ENCODE measurements at places on chromosomes 5 and 9.

GRCh38 chr9:107336718-107337360, 53.8 kb downstream of the RAD23B start:
- no peak for DNase-seq

DNA sequence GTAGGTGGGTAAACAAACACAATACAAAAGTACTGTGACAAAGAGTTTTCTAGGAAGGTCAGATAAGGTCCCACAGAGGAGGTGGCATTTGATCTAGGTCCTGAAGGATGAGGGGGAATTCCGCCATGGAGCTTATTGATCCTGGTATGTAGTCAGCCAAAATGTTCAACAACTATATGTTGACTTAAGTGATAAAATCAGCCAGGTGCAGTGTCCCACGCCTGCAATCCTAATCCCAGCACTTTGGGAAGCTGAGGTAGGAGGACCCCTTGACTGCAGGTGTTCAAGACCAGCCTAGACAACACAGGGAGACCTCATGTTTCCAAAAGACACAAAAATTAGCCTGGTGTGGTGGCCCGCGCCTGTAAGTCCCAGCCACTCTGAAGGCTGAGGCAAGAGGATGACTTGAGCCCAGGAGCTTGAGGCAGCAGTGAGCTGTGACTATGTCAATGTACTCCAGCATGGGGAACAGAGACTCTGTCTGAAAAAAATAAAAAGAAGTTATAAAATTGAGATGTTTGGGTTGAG, 46.4 kb upstream of the PLIN2 start:
- DNase-seq: no peak

- no peak for DNase-seq
Observed at GRCh38 chr5:170896779-170897178, 35.0 kb downstream of the RANBP17 start.

DNA sequence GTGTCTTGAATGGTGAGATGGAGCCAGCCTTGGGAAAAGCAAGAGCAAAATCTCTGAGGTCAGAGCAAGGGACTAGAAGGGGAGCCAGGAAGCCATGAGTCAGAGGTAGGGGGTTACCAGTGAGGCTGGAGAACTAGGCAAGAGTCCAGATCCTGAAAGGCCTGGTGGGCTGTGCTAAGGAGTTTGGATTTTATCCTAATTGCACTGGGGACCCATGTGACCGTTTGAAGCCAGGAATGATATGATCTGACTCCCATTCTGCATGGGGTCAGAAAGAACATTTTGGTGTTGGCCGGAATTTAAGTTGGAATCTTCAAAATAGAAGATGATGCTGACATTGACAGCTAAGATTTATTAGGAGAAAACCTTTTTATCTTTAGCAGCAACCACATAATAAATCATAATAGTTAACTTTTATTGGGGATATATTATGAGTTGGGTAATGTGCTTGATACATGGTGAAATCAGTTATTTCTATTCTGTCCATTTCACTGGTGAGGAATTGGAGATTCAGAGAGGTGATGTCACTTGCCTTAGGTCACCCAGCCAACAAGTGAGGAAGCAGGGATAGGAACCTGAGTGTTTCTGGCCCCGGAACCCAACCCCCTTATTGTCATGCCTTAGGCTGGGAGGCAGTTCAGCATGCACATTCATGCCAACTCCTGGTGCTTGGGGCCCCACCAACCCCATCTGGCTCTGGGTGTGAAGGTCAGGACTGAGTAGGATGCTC, 61.5 kb upstream of the RARS1 start:
- DNase-seq: no peak

- no peak for DNase-seq
Observed at GRCh38 chr5:39569857-39570256, 145.1 kb upstream of the DAB2 start.

DNA sequence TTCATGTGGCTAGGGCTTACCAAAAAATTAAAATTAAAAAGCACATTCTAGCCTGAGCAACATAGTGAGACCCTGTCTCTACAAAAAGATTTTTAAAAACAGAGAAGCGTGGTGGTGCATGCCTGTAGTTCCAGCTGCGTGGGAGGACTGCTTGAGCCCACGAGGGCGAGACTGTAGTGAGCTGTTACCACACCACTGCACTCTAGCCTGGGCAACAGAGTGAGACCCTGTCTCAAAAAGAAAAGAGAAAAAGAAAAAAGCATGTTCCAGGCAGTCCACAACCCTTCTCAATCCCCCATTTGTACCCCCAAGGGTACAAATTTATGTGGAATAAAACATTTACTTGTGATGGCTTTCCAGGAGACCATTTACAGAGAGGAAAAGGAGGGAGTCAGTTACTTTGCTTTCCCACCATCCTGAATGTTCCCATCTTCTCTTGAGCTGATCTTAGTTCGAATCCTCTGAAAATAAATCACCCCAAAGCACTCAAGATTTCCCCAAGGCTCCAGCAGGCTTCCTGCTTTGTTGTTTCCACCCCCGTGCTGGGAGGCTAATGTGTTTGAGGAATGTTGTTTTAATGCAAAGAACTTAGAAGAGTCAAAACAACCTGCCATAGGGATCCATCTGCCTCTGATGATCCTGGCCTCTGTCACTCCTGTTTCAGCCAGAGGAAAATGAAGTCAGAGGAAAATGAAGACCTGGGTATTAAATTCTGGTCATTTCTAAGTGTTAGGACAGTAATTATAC, 384.7 kb downstream of the BNC2 start:
- no peak for DNase-seq

DNA sequence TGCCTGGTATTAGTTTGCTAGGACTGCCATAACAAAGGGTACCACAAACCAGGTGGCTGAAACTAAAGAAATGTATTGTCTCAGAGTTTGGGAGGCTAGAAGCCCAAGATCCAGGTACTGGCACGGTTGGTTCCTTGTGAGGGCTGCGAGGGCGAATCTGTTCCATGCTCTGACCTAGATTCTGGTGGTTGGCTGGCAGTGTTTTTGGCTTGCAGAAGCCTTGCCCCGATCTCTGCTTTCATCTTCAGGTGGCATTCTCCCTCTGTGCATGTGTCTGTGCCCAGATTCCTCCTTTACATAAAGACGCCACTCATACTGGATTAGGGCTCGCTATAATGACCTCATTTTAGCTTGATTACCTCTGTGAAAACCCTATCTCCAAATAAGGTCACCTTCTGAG, 36.7 kb downstream of the RAI14 start:
- DNase-seq: no peak

DNA sequence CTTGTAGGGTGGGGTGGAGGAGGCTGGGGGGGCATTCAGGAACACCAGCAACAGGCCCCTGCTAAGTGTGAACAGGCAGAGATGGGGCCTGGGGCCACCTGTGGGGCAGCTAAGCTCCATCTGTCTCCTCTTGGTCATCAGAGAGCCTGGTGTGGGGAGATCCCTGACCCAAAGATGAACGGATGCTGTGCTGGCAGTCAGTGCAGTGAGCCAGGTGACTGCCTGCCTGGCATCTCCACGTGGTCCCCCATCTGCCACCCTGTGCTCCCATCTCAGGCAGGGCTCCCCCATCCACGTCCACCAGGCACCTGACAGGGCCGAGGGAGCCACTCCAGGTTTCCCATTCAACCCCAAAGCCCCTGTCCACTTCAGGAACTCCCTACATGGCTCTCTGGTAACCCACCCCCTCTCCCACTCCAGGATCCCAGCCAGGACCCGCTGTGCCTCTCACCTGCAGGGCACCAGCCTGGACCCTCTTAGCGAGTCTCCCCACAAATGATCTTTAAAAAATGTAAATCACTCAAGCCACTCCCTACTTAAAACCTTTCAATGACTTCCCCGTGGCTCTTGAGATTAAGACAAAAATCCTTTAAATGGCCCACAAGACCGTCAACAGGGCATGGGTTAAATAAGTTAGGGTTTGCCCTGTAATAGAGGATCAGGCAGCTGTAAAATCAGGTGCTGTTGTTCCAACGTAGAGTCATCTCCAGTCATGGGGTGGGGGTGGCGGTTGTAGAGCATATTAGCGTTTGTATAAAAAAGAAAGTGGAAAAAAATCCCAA, 60.8 kb downstream of the LMX1B start:
- no peak for DNase-seq
